T-helper 2 cell treated with Interferon-gamma antibody and Interleukin-4, amounts not matched to agents 5 μg/mL and 100 μg/mL, for 36 hours (primary cell): ENCODE measurements at places on chromosomes 7 and 10.
A peak's percentile ranks its signal among the peaks of the same experiment; 100 is the strongest.

DNA sequence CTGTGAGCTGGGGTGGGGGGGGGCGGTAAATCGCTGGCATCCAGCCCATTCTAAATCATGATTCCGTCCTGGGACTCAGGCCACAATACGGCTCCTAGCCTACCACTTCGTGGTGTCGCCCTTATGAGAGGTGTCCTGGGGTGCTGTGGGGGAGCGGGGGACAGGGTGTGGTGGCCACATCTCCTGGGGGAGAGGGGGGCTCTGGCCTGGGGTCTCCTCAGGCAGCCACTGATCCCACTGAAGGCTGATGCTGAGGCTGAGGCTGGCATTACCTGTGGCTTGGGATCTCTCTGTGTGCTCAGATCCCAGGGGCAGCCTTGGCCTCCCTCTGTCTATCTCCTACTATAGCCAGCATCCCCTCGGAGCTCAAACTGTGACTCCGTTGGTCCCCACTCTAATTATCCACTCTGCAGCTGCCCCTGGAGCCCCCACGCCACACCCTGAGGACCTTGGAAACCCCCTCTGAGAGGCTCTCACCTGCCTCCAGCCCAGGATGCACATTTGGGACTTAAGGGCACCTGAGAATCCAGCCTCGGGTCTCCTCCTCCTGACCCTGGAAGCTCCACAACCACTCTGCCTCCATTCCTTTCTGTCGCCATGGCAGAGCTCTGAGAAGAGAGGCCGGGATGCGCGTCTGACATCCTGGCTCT is 249.3 kb upstream of the TCERG1L start:
- DNase-seq = no peak

DNA sequence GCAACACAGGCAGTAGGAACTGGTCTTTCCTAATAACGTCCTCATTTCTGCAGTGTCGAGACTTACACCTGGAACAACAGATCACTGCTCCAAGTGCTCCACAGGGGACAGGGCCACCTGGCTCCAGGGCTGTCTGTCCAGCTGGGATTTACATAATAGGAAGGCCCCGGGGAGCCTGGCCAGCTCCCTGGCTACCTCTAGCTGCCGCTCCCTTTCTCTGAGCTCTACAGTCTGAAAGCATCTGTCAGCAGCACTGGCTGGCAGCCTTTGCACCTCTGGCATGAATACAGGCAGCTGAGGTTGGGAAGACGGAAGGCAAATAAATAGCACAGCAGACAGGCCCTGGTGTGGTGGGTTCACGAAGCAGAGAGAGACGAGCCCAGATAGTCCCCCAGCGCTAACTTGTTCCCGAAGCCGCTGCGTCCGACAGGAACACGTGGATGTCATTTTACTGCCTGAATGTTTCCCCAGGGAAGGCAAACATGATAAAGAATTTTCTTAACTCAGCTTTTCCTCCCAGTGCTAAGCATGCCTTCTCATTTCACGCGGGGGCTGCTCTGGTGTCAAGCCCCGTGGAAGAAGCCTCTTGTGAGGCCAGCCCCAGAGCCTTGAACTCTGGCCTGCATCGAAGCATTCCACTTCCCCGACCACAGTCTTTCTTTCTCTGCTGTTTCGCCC is 105.4 kb downstream of the ITIH5 start:
- no peak for DNase-seq

DNA sequence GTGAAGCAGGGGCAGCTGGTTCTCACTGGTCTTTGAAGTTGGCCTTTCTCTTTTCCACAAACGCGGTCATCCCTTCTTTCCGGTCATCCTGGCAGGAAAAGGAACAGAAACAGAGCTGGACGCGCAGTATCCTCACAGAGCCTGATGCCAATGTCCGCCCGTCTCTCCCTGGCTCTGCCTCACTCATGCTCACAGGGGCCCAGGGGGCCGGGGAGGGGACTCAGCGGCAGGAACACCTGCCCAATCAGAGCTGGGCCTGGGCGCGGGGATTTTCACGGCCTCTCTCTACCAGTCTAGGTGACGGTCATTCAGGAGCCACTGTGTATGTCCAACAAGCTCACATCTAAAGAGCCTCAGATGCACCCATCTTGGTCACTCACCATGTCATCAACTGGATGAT is 5.0 kb upstream of the FUOM start:
- no peak for DNase-seq

DNA sequence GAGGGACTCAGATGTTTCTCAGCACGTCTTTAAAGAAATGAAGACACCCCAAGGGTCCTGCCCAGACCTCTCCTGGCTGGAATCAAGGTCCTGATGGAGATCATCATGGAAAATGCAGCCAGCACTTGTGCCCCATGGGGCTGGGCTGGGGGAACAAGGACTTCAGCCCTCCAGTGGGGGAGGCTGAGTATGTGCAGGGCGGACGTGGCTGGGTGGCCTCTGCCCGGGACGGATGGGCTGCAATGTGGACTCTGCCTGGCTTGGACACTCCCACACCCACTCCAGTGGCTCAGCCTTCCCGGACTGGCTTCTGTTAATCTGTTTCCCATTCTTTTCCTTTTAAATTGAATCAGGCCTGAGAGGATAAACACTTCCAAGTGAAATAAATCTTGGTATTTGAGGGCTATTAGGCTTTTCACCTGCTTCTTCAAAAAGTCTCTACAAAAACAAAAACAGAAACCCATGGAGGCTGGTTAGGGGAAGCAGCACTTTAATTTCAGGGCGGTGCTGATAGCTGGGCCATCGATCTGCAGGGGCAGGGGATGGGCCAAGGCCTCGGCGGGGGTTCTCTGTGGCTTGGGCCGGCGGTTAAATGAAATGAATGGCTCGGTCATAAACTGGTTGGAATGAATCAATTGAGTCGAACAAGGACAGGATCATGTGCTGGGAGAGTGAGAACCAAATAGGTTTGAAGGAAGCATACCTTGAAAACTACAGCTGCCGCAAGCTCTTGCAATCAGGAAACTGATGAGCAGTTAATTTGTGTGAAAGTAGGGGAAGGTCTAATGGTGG is 51.4 kb downstream of the ADARB2 start:
- DNase-seq = no peak

DNA sequence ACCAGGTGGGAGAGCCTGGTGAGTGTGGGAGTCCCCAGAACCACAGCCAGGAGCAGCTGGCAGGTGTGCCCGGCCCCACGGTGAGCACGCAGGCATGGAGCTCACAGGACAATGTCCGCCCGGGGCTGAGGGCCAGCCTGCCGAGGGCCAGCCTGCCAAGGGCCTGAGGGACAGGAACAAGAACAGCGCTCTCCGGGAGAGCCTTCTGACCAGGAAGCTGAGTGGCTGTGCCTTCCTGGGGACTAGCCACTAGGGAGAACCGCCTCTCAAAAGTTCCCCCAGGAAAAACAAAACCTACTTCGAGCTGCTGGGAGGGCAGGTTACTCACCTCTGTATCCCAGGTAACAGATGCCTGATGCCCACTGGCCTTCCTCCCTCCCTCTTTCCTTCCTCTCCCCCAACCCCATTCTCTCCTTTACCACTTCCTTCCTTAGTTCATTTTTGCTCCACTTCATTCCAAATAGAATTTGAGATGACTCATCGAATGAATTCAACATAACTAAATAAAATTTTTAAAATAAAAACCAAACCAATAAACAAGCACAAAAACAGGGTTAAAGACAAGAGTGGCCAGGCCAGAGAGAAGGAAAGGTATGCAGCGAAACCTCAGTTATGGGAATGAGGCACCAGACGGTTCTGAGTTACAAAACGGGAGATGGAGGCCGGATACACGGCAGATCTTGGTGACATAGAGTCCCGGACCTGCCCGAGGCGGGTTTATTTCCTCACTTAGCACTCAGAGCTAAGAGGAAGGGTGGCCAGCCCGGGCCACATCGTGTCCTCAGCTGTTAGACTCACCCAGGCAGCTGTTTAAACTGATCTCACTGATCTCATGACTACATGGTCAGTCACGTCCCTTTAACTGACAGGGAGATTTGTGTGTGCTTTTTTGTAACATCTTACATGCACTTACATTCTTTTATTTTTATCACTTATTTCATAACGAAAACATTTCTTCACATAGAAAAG is 128.5 kb downstream of the TNS3 start:
- DNase-seq = no peak

DNA sequence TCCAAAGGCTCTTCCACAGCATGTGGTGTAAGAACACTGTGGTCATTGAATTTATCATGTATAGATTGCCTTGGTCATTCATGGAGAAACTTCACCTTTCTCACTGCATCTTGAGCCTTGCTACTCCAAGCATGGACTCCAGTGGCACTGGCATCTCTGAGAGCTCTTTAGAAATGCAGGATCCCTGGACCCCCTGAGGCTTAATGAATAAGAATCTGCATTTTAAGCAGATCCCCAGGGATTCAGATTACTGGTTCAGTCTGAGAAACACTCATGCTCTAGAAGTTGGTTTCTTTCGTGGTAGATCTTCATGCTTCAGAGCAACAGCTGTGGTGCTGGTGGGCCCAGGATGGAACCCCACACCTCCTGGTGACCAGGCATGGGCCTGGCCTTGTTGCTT is 63.2 kb downstream of the CFAP58 start:
- no peak for DNase-seq

GRCh38 chr10:31134311-31134952 is 102.8 kb upstream of the ZNF438 start:
- peak; percentile 63 for DNase-seq

DNA sequence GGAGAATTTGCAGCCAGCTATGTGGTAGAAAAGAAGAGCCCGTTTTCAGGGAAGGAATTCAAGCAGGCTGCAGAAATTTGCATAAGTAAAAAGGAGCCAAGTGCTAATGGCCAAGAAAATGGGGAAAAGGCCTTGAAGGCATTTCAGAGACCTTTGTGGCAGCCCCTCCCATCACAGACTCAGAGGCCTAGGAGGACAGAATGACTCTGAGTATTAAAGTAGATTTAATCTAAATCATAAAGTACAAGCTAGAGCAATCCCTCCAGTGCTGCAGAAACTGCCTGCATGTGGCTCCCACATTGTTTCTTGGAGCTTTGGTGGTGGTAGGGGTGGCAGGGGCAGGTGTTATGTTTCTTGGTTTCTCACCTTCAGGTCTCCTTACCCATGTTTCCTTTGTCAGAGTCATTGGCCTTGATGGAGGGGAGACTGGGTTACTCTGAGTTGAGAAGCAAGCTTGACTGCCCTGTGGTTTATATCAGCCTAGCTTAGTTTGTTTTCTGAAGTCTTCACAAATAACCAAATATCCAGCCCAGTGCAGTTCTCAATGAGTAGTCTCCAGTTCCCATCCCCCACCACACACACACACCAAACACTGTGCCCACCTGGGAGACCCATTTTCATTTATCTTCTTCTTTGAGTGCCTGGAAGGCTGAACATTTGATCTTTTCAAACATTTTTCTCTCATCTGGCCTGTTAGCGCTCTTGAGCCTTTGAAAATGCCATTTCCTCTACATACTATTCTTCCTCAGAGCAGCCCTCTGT is 34.5 kb downstream of the ITPRIP start:
- no peak for DNase-seq
